ENCODE measurements at places on chromosomes 6 and 20. TPM values are rescaled to one million over a fixed set of nuclear protein-coding genes. Genes with fewer than 3 reads are reported as not detected.

The SIRPD gene
- total RNA-seq = not detected

The ECHDC1 gene
- 96.1 TPM for total RNA-seq

The LIN28B gene
- 8.6 TPM for total RNA-seq

The BPIFA1 gene
- not detected for total RNA-seq

The SYNDIG1 gene
- total RNA-seq = 1.5 TPM

The SLC2A4RG gene
- total RNA-seq = 43.9 TPM

The CLVS2 gene
- total RNA-seq = under 0.01 TPM

The TGM3 gene
- not detected for total RNA-seq

The GSTA3 gene
- total RNA-seq = not detected

The RIMS4 gene
- total RNA-seq = 9.0 TPM

The ZNF311 gene
- 0.56 TPM for total RNA-seq

The BANF2 gene
- not detected for total RNA-seq

The EHMT2 gene
- 34.1 TPM for total RNA-seq

The BACH2 gene
- total RNA-seq = 7.1 TPM

The UBD gene
- 99.5 TPM for total RNA-seq

The FNDC11 gene
- total RNA-seq = 0.76 TPM

The SMPDL3A gene
- 126 TPM for total RNA-seq

The MEP1A gene
- total RNA-seq = 94.2 TPM

Measured in hepatocyte (in vitro differentiated cells).